ENCODE measurements at places on chromosomes 16 and 17.

DNA sequence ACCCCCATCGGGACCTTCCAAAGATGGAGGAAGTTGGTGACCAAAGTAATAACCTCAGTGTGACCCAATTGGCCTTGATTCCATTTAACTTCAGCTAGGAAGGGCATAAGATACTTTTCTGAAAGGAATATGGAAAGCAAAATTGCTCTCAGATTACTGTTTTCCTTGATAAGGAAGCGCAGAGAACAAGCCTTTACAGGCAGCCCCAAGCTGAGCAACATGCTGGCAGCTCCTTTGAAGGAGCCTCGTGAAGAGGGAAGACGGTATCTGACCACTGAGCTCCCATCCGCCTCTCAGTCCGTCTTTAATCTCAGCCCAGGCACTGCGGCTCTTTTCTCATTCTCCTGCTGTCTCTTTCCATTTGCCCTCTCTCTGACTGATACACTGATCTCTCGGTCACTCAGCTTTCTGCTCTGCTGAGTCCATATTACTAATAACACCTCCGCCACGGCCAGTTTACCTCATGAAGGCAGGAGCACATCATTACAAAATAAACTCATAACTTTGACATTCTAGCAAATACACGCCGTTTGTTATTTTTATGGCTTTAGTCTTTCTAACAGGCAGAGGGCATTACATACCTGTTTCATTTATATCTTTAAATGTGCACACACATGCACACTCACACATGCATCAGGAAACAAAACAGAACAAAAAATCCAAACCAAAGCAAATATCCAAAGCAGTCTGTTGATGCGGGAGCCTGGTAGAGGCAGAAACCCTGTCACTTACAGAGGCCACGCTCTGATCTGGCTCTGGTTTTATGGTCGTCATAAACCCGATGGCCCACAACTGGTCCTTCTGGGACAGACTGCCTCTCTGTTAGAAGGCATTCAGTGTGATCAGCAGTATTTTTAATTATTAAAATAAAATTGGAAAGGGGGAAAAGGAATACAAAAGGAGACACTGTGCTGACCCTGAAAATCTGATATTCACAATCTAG is 183.2 kb downstream of the AATF start:
- no peak for DNase-seq

GRCh38 chr17:4136373-4136772 is 6.5 kb downstream of the ZZEF1 start:
- DNase-seq, result no peak

- DNase-seq, result no peak
Measured at GRCh38 chr17:4959261-4959965, 8.2 kb downstream of the SPAG7 start.

- DNase-seq, result no peak
Measured at GRCh38 chr16:48613061-48613957, 3.3 kb upstream of the N4BP1 start.

DNA sequence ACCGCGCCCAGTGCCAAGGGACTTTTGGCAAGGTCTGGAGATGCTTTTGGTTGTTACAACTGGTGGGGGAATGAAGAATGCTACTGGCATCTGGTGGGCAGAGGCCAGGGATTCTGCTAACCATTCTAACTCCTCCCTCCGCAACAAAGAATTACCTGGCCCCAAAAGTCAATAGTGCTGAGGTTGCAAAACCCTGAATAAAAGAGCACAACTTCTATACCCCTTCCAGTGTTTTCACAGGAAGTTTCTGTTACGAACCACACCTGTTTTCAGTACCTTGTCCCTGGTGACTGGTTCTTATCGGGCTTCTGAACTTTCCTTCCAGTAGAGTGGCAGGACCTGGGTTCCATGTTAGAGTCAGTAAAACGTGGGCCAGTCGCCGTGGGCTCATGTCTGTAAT is 17.3 kb downstream of the ABAT start:
- DNase-seq, result no peak

DNA sequence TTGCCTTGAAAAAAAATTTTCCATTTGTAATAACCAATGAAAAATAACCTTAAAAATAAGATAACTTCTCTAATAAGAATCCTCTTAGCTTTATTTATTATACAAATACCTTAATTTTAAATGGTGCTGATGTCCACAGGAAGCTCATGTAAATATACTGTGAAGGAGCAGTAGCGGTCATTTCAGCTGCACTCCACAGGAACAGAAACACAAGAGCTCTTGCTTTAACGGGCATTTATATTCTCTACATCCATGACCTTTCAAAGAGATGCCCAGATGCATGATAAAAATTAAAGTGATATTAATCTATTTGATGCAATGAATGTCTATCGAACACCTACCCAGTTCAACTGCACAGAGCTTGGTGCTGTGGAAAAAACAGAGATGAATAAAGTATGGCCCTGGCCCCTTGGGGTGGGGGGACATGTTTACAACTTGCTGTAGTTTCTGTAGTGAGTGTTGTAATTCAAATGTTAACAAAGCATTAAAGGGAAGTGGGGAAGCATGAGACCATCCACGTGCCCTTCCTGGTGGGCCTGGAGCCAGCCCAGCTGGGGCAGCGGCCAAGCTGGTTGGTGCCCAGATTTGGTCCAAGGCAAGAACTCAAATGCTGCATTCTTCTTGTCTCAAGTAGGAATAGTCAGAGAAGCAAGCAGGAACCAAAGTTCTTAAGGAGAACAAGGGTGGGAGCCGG is 47.9 kb downstream of the IQCK start:
- no peak for DNase-seq

- DNase-seq, result no peak
Measured at GRCh38 chr17:46943501-46944393, 20.8 kb downstream of the GOSR2 start.

- DNase-seq, result no peak
Measured at GRCh38 chr16:56862776-56863175, 2.2 kb upstream of the SLC12A3 start.
